ENCODE measurements at places on chromosomes 7 and 10. TPM values are rescaled to one million over a fixed set of nuclear protein-coding genes. Genes with fewer than 3 reads are reported as not detected.

LRRC18 gene
- not detected for total RNA-seq

AKR1D1 gene
- total RNA-seq, result not detected

SEPHS1 gene
- total RNA-seq, result 38.3 TPM

FZD8 gene
- total RNA-seq, result 16.9 TPM

RBP4 gene
- 2.1 TPM for total RNA-seq

DYNC1I1 gene
- total RNA-seq, result 17.7 TPM

NODAL gene
- total RNA-seq, result not detected

NHLRC2 gene
- 79.8 TPM for total RNA-seq

SPAG6 gene
- 0.09 TPM for total RNA-seq

SGPL1 gene
- 12.2 TPM for total RNA-seq

CTNNA3 gene
- 72.2 TPM for total RNA-seq

TMEM213 gene
- total RNA-seq, result not detected

RAMP3 gene
- 22.2 TPM for total RNA-seq

CC2D2B gene
- total RNA-seq, result 1.7 TPM

NAT16 gene
- total RNA-seq, result not detected

CNNM1 gene
- 0.06 TPM for total RNA-seq

MALRD1 gene
- 2.0 TPM for total RNA-seq

NACAD gene
- total RNA-seq, result 4.8 TPM

SH2D4B gene
- not detected for total RNA-seq

IFIT1B gene
- total RNA-seq, result not detected

MAT1A gene
- not detected for total RNA-seq

BCAP29 gene
- 91.8 TPM for total RNA-seq

VSTM4 gene
- 21.4 TPM for total RNA-seq

DUSP5 gene
- total RNA-seq, result 25.0 TPM

C7orf33 gene
- not detected for total RNA-seq

CDK13 gene
- 31.1 TPM for total RNA-seq

ADRA2A gene
- total RNA-seq, result 0.72 TPM
